ENCODE measurements at places on chromosomes 1 and 21.

- DNase-seq = no peak
Measured at GRCh38 chr1:158537609-158538008, 16.6 kb downstream of the OR6Y1 start.

GRCh38 chr1:30856260-30856790, 52.2 kb downstream of the SDC3 start:
- DNase-seq = peak; percentile 79

DNA sequence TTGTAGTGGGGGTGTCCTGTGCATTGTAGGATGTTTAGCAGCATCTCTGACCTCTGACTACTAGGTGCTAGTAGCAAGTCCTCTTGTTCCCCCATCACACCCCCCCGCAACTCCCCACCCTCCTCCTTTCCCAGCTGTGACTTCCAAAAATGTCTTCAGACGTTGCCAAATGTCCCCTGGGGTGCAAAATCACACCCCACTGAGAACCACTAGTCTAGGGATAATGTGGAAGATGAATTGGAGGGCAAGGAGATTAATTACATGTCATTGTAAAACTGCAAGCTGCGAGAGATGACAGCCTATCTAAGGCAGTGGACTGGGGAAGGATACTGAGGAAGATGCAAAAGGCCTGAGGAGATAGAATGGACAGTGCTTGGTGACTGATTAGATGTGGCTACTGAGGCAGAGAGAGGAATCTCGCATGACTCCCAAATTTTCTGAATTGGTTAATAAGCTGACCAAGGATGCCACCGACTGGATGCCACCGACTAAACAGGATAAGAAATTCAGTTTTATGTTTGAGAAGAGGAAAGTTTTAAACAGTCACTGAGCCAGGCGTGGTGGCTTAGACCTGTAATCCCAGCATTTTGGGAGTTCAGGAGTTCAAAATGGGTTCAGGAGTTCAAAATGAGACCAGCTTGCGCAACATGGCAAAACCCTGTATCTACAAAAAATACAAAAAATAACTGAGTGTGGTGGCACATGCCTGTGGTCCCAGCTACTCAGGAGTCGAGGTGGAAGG, 3.1 kb upstream of the JAK1 start:
- no peak for DNase-seq

DNA sequence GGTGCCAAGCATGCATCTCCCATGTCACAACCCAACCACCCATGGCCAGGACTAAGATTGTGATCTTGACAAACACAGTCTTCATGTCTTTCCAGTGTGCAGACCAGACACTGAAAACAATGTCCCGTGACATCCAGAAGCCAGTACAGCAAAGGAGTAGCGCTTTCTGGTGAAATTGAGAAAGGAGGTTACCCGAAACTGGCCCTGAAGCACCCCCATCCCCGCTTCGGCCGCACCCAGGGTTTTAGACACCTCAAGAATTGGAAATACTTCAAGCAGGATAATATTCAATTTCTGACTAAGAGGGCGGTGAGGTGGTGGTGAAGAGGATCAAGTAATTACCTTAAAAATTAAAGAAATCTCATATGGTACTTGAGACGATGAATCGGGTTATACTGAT, 10.6 kb upstream of the S100A8 start:
- DNase-seq = no peak

- DNase-seq = no peak
Measured at GRCh38 chr21:45588086-45588825, 46.0 kb upstream of the SLC19A1 start.

GRCh38 chr1:59193443-59194093, 103.3 kb upstream of the FGGY start:
- DNase-seq = no peak

GRCh38 chr1:233389893-233390292, 62.4 kb downstream of the MAP3K21 start:
- DNase-seq = no peak

- DNase-seq = peak; percentile 2
Measured at GRCh38 chr1:190478149-190479049, 735 bp upstream of the BRINP3 start.

DNA sequence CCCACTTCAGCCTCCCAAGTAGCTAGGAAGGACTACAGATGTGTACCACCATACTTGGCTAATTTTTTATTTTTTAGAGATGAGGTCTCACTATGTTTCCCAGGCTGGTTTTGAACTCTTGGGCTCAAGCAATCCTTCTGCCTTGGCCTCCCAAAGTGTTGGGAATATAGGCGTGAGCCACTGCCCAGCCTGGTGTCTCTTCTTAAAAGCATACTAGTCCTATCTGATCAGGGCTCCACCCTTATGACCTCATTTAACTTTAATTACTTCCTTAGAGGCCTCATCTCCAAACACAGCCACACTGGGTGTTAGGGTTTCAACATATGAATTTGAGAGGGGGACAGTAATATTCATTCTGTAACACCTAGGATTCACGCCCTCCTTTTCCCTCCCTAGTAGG, 130.9 kb downstream of the GLIS1 start:
- DNase-seq = no peak

GRCh38 chr1:154751690-154752089, 118.4 kb downstream of the KCNN3 start:
- DNase-seq = no peak

DNA sequence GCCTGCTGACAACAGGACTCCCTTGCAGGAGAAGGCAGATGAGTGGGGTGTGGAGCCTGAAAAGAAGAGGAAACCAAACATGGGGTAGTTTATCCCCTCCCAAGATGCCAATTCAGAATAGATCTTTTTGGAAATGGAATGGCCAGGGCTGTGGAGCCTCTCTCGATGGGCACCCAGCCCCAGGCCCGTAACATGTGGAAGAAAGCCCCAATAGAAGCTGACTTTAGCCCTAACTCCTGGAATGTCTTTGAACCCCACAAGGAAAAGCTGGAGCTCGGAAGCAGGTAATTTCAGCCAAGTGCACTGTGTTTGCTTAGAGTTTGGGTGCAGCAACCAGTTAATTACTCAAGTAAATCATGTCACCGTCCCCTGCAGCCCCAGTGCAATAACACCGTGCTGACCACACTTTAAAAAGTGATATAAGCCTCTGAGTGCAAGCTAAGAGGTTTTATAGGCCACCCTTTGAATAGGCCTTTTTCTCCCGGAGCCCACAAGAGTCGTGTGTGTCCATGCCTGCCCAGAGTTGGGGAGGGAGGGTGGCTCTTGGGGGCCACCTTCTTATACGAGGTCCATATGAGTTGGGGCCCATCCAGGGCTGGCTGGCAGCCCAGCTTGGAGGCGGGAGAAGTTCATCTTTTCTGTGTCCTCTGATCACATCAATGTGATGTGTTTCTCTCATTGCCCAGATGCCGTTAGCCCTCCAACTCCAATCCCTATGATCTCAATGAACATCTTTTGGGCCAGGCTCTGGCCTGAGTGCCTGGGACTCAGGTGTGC, 153.2 kb downstream of the TRABD2B start:
- no peak for DNase-seq

DNA sequence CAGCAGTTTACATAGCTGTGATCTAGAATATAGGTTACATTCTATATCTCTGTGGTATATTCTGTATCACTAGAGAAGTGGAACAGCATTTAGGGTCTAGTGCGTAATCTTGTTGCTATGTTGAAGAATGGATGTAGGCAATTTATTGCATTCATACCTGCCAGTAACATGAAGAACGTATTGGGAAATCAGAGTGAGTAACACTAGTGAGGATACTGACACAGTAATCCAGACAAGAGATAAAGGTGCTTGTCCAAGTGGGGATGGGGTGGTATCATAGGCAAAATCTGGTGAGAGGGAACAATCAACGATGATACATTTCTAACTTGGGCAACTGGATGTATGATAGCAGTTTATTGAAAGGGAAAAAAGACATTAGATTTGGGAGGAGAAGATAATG, 9.8 kb downstream of the PPP2R5A start:
- no peak for DNase-seq

DNA sequence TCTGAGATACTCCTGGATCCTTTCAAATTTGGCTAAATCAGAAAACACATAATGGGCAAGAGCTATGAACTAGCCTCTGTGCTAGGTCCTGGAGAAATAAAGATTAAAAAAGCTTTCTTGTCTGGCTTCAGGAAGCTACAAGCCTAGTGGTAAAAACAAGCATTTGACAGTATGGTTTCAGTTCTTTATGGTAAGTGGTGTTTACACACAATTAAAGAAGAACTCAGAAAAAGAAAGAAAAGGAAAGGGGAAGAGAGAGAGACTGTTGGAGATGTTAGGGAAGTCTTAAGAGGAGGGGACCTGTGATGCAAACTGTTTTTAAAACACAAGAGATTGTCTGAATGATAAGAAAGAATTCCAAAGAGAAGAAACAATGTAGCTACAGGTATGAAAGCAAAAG, 1.8 kb downstream of the OR10J1 start:
- DNase-seq = no peak

DNA sequence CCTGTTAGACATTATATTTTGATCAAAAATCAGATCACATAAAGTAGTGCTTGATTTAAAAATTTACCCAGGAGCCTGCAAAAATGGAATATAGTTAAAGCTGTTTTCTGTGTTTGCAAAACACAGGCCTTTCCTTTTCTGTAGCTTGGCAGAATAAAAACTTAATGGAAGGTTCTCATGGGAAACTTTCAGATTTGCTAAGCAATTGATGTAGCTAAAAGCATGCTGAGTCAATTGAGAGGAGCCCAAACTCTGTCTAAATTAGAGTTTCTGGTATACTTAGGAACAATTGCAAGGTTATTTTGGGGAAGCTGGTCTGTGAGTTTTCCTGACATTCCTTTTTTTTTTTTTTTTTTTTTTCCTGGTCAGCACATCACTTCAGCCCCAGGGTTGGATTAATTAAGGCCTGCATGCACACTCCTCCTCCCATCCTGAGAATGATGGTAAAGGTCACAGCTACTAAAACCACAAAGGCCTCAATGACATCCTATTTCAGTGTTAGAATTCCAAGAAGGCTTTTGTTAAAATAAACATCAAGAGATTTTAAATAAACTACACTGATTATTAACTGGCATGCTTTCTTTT, 608.7 kb downstream of the PLPP3 start:
- no peak for DNase-seq

DNA sequence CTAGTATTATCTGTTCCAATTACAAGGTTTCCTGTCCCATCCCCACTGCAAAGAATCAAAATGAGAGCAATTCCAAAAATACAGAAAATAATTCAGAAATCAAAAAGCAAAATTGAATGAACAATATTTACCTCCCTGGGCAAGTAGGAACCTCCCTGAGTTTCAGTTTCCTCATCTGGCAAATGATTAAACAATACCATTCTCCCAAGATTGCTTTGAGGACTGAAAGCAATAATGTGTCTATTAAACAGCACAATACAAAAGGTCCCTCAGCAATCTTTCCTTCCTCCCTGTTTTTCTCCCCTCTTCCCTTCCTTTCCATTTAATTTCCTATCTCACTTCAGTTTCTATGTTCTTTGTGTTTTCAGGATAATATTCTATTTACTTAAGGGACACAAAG, 171.0 kb downstream of the ZC3H11B start:
- DNase-seq = no peak

DNA sequence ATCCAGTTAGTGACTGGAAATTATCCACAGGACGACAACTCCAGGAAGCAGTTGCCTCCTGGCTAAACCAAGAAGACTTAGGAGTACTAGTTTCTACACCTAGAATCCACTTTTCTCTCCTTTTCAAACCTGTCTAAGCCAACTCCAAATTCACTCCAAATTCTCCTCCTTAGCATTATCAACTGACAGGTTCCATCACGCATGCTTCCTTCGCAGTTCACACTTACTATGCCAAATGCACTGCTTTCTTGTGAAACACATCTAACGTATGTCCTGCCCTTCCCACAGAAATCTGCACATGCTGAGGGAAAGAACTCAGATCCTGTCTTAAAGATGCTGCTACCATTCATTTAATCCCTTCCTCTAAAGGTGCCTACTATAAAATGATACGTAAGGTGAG, 225.9 kb downstream of the RERE start:
- no peak for DNase-seq

- DNase-seq = no peak
Measured at GRCh38 chr1:99979091-99979490, 9.3 kb downstream of the SLC35A3 start.

- no peak for DNase-seq
Measured at GRCh38 chr1:114671011-114671938, 1.4 kb upstream of the DENND2C start.

DNA sequence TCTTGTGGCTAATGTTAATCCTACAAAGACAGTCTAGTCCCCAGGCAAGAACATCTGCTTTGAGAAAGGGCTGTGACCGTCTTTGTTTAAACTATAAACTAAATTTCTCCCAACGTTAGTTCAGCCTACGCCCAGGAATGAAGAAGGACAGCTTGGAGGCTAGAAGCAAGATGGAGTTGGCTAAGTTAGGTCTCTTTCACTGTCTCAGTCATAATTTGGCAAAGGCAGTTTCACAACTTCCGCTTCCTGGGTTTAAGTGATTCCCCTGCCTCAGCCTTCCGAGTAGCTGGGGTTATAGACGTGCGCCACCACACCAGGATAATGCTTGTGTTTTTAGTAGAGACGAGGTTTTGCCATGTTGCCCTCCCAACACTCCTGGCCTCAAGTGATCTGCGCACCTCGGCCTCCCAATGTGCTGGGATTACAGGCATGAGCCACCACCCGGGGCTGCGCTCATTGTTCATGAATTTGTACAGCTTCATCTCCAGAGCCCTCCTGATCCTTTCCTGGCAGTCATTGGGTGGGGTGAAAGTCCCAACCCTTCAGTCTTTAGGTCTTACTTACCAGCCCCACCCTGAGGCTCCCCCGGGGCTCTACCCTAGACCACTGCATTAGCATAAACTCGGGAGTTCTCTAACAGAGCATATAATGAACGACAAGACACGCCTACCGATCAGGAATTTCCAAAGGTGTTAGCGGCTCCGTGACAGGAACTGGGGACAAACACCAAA, 4.9 kb upstream of the MASP2 start:
- no peak for DNase-seq

DNA sequence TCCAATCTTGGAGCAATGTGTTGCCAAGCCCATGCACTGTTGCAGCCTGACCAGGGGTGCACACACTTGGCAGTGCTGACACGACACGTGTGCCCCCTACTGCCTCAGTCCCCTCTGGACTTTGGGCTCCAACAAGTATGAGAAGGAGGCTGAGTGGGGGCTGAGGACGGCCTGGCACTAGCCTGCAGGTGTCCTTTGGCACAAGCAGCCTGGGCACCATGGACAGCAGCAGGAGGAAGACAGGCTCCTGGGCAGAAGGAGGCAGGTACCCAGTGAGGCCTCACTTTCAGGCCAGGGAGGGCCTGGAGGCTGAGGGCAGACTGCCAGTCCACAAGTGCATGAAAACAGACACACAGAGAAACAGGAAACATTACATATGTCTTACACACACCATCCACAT, 1702.9 kb upstream of the B3GALT2 start:
- DNase-seq = no peak
